ENCODE measurements at places on chromosomes 7 and 10.

DNA sequence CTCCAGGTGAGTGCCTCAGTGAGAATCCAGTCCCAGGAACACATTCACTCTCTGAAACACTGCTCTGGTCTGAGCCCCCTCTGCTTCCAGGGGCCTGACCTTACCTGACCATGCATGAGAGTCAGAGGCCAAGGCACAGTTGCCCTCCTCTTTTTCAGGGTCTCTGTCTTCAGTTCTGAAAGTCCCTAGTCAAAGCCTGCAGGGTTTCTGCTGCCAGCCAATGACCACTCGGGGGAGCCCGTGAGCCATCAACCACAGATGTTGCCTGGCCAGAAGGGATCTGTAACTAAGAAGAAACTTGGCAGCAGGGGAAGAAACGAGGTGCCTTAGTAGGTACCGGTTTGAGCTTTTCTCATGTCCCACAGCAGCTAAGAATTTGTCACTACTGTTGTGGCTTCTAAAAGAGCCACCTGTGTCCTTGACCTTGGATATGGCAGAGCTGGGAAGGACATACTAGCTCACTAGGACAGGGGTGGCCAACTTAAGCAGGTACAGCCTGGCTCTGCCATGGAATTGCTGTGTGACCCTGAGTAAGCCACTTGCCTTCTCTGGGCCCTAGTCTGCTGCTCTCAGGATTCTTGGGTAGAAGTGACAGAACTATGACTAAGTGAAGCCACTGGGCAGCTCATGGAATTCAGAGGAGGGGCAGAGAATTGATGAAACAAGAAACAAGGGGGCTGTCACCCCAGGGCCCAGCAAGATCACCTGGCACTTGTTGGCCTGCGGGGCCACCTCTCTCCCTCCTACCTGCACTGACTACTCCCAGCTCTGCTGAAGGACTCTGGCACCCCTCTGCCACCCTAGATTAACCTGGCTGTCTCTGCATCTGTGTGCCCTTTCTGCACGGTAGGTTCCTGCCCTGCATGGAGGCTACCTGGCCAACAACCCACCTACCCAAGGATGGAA, 83.8 kb upstream of the GPR26 start:
- DNase-seq, result peak; percentile 25

GRCh38 chr10:77789861-77790260, 136.7 kb downstream of the DLG5 start:
- no peak for DNase-seq

GRCh38 chr10:106874604-106874889, 290.0 kb downstream of the SORCS1 start:
- no peak for DNase-seq

DNA sequence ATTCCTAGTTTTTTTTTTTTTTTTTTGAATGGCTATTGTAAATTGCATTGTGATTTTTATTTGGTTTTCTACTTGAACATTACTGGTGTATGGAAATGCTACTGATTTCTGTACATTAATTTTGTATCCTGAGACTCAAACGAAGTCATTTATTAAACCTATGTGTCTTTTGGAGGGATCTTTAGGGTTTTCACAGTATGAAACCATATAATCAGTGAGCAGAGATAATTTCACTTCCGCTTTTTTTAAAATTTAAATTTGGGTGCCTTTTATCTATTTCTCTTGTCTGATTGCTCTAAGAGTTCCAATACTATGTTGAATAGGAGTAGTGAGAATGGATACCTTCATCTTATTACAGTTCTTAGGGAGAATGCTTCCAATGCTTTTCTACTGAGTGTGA, 102.7 kb downstream of the ZWINT start:
- no peak for DNase-seq

DNA sequence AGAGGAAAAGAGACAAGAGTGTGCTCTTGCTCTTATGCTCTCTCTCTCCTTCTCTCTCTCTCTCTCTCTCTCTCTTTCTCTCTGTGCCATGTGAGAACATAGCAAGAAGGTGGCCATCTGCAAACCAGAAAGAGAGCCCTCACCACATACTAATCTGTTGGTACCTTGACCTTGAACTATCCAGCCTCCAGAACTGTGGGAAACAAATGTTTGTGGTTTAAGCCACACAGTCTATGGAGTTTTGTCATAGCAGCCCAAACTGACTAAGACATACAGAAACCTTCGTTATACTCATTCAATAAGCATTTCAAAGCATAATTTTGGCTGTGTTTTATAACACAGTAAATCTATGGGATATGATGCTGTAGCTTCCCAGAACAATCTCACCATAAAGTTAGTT, 56.4 kb upstream of the PLPP4 start:
- no peak for DNase-seq

DNA sequence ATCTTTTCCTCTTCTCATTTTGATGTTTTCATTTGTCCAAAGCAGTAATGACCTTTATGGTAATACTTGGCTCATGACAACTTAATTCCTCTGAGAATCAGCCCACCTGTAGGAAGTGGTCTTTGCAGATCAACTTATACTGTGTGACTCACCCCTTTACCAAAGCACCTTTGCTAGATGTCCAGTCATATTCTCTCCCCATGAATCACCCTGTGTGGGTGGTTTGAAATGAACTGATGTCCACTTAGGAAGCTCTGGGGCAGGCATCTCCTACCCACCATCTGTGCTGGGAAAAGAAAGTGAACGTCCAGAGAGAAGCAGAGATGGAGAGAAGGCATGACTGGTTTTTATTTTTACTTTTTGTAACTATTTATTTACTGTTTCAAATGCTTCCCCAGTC, 410.3 kb downstream of the KIF20B start:
- DNase-seq, result no peak

GRCh38 chr7:69545175-69545574, 53.1 kb upstream of the AUTS2 start:
- DNase-seq, result no peak

DNA sequence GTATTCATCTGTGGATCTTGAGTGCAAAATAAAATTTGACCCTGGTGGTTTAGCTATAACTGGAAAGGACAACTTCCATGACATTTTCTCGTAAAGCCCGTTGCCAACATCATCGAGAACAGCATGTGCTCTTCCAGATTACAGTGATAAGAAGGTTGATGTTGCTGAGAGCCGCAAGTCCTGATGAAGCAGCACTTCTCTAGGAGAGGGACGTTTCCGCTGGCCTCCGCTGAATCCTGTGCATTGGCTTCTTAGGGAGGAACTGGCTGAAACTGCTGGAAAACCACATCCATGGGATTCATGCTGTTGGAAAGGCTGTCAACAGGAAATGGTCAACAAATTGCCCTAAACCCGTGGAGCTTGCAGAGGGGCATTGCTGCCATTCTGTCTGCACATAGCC, 21.4 kb upstream of the ABCB5 start:
- no peak for DNase-seq

GRCh38 chr7:96670338-96671289, 39.0 kb downstream of the SEM1 start:
- no peak for DNase-seq

GRCh38 chr10:51203359-51203758, 129.1 kb downstream of the PRKG1 start:
- DNase-seq, result no peak

GRCh38 chr7:115477193-115477651, 553.3 kb downstream of the TFEC start:
- no peak for DNase-seq

- no peak for DNase-seq
Measured at GRCh38 chr7:83559887-83560286, 89.1 kb downstream of the SEMA3E start.

- no peak for DNase-seq
Measured at GRCh38 chr10:35447693-35448407, 111.5 kb downstream of the CCNY start.
